ENCODE measurements at places on chromosomes 1 and 21.

- H3K27me3 ChIP-seq, result no peaks in the 10 kb centered on the region
- H3K4me3 ChIP-seq, result no peak overlapping the region
- no peak for DNase-seq
- H3K36me3 ChIP-seq, result peaks cover 9% of the 10 kb centered on the region
- no peak overlapping the region for H3K27ac ChIP-seq
Measured at GRCh38 chr1:179925922-179926849, 28.4 kb upstream of the CEP350 start.

DNA sequence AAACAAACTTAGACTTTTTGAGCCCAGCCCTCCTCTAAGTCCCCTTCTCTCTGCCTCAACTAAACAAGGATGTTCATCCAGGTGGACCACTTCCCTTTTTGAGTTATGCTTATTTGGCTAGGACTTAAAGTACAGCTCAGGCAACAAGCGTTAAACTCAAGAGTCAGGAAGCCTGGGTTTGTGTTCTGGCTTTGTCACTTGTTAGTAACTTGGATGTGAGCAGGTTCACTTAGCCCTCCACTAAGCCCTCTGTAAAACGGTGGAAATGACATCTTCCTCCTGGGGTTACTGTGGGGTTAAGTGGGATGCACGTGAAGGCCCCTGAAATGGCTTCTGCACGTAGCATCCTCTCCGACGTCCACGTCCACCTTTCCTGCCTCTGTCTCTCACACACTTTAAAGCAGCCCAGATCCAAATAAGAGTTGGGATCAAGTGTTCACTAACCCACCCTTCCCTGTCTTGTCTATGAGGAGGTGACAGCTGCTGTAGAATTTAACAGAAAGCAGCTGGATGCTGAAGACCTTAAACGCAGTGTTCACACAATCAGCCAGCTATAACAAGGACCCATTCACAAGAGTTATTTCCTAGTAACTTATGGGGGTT, 152.7 kb downstream of the TGFBR3 start:
- no peak overlapping the region for H3K27ac ChIP-seq
- H3K36me3 ChIP-seq, result no peaks in the 10 kb centered on the region
- H3K4me3 ChIP-seq, result no peak overlapping the region
- H3K27me3 ChIP-seq, result peaks cover 10% of the 10 kb centered on the region

DNA sequence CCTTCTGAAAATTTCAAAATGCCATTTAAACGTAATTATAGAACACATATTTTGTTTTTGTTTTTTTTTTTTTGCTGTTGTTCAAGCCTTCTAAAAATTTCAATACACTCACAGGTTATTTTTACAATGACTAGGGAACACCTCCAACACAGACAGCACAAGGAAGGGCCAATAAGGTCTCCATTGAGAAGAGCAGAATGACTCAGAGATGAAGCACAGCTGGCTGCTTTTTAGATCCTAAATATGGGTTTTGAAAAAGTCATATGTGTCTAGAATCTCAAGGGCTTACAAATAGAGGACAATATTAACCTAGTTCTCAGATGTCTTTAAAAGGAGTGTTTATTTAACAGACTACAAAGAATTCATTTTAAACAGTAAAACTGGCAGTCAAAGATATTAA, 104.6 kb downstream of the NEGR1 start:
- H3K36me3 ChIP-seq, result no peaks in the 10 kb centered on the region
- H3K27ac ChIP-seq, result no peak overlapping the region
- H3K4me3 ChIP-seq, result no peak overlapping the region
- no peaks in the 10 kb centered on the region for H3K4me1 ChIP-seq

GRCh38 chr1:30324251-30325084, 398.9 kb downstream of the MATN1 start:
- H3K27ac ChIP-seq, result no peak overlapping the region
- H3K4me1 ChIP-seq, result no peaks in the 10 kb centered on the region
- peaks cover 4% of the 10 kb centered on the region for H3K27me3 ChIP-seq
- no peak for DNase-seq
- H3K4me3 ChIP-seq, result no peak overlapping the region

GRCh38 chr1:194930132-194930531, 1678.1 kb downstream of the KCNT2 start:
- H3K4me1 ChIP-seq, result no peaks in the 10 kb centered on the region
- no peak overlapping the region for H3K4me3 ChIP-seq

DNA sequence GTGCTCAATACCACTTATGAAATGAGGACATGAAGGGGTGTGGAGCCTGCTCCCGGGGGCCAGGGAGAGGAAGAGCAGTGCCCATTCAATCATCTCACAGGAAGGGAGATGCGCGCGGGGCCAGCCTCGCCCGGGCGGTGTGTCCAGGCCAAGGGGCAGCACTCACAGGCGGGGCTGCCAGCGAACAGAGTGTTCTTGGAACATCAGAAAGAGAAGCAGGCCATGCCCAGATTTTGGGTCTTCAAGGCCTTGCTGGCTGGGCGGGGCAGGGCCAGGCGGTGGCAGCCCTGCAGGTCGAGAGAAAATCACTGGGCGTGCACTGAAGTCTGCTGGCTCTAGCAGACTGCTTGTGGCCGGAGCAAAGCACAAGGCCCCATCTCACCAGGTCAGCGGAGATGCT, 168.6 kb downstream of the PRDM16 start:
- H3K4me3 ChIP-seq, result no peak overlapping the region
- H3K27ac ChIP-seq, result no peak overlapping the region
- H3K4me1 ChIP-seq, result no peaks in the 10 kb centered on the region
- DNase-seq, result no peak
- no peaks in the 10 kb centered on the region for H3K36me3 ChIP-seq

DNA sequence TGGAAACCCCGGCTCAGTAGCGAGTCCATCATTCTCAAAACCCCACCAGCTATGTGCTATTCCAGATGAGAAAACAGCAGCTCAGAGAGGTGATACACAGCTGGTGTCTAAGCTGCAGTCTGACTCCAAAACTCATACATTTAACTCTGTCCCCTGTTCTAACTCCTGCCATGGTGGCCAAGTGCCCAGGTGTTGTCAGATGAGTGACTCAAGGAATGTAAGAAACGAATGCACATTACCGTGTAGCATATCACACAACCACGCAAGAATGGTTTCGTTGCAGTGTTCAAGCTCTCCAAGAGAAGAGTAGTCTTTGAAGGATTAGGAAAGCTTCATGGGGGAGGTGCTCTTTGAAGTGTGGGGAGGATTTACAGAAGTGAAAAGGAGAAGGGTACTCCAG, 4.7 kb upstream of the XKR8 start:
- H3K27me3 ChIP-seq, result no peaks in the 10 kb centered on the region
- no peak overlapping the region for H3K27ac ChIP-seq
- no peak overlapping the region for H3K4me3 ChIP-seq
- H3K36me3 ChIP-seq, result no peaks in the 10 kb centered on the region
- peaks cover 4% of the 10 kb centered on the region for H3K4me1 ChIP-seq

GRCh38 chr1:241177660-241178059, 179.3 kb downstream of the RGS7 start:
- no peak for DNase-seq
- no peaks in the 10 kb centered on the region for H3K36me3 ChIP-seq

- H3K36me3 ChIP-seq, result peaks cover 38% of the 10 kb centered on the region
- DNase-seq, result no peak
- peak overlapping the region; percentile 92 for H3K27ac ChIP-seq
Measured at GRCh38 chr1:155309423-155310021, 856 bp downstream of the FDPS start.

DNA sequence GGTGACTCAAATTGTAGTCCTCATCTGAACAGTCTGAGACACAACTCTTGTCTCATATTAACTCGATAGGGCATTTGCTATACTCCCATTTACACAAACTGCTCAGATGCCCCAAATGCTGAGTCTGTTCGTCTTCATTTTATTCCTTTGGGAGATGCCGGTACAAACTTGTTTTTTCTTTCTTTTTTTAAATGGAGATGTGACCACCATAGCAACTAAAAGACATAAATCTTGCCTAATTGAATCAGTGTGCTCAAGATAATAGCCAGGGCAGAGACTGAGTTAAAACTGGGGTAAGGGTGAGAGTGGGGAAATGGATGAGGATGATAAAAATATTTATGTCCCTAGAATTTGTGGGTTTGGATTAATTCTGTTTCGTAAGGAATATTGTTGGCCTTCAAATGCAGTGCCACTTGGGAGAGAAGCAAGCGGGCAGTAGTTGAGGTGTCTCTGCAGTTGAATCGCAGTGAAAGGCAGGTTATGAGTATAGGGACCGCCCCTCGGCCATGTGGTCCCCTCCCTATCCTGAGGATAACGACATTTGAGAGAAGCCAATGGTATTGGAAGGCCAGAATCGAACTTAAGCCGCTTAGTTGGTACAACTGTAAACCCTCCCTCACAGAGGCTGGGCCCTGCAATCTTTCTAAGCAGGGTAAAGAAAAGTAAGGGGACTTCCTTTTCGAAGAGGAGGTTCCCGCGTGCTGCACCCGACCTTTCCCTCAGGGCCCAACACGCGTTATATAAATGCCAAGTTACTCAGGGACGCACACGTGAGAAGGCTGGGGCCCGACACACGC, 859 bp upstream of the LRRC8B start:
- H3K27me3 ChIP-seq, result no peaks in the 10 kb centered on the region
- peaks cover 31% of the 10 kb centered on the region for H3K4me1 ChIP-seq
- peaks cover 6% of the 10 kb centered on the region for H3K36me3 ChIP-seq
- peak overlapping the region; percentile 92 for H3K4me3 ChIP-seq

GRCh38 chr1:160260406-160261382, 1.7 kb downstream of the DCAF8 start:
- H3K4me1 ChIP-seq, result peaks cover 51% of the 10 kb centered on the region
- no peak for DNase-seq
- peak overlapping the region; percentile 99 for H3K4me3 ChIP-seq

DNA sequence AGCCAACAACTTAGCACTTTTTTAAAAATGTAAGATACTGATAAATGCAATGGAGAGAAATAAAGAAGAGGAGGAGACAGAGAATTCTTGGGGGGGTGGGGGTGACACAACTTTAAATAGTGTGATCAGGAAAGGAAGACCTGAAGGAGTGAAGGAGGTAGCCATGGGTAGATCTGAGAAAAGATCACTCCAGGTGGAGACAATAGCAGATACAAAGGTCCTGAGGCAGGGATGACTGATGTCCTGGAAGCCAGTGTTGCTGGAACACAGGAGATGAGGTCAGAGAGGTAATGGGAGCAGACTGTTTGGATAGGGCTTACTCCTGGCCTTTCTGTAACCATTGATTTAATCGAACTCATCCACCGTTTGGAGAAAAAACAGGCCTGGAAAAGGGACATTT, 24.6 kb upstream of the TRABD2B start:
- no peak overlapping the region for H3K4me3 ChIP-seq
- H3K27ac ChIP-seq, result no peak overlapping the region
- peaks cover 11% of the 10 kb centered on the region for H3K27me3 ChIP-seq
- DNase-seq, result no peak
- H3K4me1 ChIP-seq, result no peaks in the 10 kb centered on the region

DNA sequence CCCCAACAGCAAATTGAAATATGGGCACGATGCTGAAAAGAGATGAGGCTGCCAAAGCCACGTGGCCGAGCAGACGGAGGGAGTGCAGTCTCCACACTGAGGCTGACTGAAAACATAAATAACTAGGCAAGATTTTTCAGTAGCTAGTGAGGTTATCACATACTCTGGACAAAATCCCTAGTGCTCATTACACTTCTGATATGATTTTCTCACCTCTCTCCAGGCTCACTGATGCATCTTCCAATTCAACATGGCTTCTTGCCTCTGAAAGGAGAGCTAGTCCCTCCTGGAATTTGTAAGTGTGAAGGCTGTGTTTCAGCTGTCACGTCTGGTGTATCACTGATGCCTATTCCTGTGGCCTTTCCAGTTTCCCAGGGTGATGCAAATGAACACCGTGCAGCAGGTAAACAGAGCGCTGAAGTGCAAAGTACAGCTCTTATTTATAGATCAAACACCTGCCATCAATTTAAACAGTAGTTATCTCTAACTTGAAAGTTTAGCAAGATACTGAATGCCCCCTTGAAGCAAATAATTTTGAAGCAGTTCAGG, 656.1 kb downstream of the KIF26B start:
- no peaks in the 10 kb centered on the region for H3K27me3 ChIP-seq
- H3K27ac ChIP-seq, result peak overlapping the region; percentile 91
- no peak for DNase-seq
- peak overlapping the region; percentile 29 for H3K4me3 ChIP-seq
- H3K36me3 ChIP-seq, result no peaks in the 10 kb centered on the region
- peaks cover 62% of the 10 kb centered on the region for H3K4me1 ChIP-seq

DNA sequence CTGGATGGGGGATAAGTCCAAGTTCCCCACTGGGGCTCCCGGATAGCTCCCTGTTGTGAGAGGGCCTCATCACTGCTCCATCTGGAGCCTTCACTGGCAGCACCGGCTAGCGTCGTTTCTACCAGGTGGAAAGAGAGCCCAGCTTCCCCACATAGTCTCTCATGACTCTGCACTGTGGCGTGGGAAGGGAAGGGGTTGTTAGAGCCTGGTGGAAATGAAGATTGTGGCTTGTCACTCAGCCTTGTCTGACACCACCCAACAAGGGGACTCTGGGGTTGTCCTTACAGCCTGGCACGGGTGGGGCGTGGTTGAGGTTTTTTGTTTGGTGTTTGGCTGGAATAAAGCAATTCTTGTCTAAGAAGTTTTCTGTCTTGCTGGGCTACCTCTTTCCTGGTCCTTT, 94.6 kb downstream of the ADARB1 start:
- peaks cover 6% of the 10 kb centered on the region for H3K4me1 ChIP-seq
- H3K36me3 ChIP-seq, result peaks cover 35% of the 10 kb centered on the region
- H3K4me3 ChIP-seq, result no peak overlapping the region
- no peak overlapping the region for H3K27ac ChIP-seq

DNA sequence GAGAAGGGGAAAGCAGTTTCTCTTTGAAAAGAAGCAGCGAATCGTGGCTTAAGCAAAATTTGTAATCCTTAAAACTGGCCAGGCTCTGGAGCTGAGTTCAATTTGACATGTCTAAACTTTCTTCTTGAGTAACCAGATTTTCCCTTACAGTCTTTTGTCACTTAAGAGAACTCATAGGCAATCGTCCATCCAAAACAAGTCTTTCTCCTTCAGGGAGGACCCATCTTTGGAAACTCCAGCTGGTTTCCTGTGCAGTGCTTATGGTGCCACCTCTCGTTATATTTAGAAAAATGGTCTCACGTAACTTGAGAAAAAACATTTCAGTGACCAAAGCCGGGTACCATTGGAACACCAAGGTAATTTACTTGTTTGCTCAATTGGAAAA, 1.8 kb upstream of the PTTG1IP start:
- no peaks in the 10 kb centered on the region for H3K36me3 ChIP-seq
- peaks cover 66% of the 10 kb centered on the region for H3K4me1 ChIP-seq
- H3K4me3 ChIP-seq, result peak overlapping the region; percentile 92

DNA sequence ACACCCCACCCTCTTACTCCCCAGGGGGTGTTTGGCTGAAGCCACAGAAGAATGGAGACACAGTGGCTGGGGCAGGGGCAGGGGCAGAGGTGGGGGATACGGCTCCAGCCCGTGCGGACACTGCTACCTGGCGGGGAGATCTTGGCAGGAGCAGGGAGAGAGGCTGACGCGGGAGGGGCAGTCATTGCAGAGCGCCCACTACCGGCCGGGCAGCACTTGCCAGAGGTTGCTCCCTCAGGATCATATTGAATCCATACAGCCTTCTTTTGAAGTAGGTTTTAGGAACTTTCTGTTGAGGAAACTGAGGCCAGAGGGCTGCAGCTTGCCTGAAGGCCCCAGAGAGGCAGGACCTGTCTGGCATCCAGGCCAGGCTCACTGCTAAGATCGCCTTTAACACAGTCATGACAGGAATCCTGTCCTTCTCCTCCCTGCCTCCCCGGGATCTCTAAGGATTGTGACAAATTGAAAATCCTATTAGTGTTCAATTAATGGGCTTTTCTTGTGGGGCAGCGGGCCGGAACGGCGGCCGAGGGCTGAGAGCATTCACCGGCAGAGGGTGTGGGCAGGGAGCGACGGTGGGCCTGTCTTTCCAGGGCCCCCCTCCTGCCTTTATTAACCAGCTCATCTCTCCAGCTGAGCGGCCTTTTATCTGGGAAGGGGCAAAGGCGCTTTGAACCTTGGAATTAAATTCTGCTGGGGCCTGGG, 65.5 kb upstream of the WNT4 start:
- H3K36me3 ChIP-seq, result no peaks in the 10 kb centered on the region
- peaks cover 58% of the 10 kb centered on the region for H3K27me3 ChIP-seq
- DNase-seq, result no peak
- no peak overlapping the region for H3K4me3 ChIP-seq
- H3K27ac ChIP-seq, result no peak overlapping the region
- H3K4me1 ChIP-seq, result no peaks in the 10 kb centered on the region

Measured in activated B cell treated with CpG ODN at 0.5 μM for 24 hours (primary cell).